ENCODE measurements at places on chromosomes 11 and 22.

GRCh38 chr22:21680830-21681565 is 15.2 kb downstream of the PPIL2 start:
- no peak for DNase-seq

- DNase-seq, result no peak
These were observed 11.5 kb upstream of the RRAS2 start for GRCh38 chr11:14370496-14370895.

DNA sequence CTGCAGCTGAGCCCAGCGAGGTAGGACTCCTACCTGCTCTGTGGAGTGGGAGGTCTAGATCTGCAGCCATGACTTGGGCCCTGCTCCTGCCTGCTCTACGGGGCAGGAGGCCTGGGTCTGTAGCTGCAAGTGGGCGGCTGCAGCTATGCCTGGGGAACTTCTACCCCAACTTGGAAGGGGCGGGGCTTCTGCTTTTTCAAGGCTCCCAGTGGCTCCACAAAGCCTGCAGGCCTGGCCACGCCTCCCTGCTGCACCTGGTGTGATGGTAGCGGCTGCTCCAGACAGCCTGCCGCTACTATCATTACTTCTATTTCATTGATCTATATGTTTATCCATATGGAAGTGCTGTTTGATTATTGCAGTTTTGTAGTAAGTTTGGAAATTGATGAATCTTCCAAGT is 121.2 kb downstream of the NELL1 start:
- no peak for DNase-seq

- no peak for DNase-seq
These were observed 265.7 kb upstream of the CTSC start for GRCh38 chr11:88603091-88603867.

GRCh38 chr22:27220339-27220738 is 563.0 kb downstream of the MIAT start:
- DNase-seq, result no peak

GRCh38 chr11:109435121-109435742 is 13.2 kb downstream of the C11orf87 start:
- no peak for DNase-seq

- peak; percentile 55 for DNase-seq
These were observed 612 bp downstream of the GTSE1 start for GRCh38 chr22:46297151-46297812.

DNA sequence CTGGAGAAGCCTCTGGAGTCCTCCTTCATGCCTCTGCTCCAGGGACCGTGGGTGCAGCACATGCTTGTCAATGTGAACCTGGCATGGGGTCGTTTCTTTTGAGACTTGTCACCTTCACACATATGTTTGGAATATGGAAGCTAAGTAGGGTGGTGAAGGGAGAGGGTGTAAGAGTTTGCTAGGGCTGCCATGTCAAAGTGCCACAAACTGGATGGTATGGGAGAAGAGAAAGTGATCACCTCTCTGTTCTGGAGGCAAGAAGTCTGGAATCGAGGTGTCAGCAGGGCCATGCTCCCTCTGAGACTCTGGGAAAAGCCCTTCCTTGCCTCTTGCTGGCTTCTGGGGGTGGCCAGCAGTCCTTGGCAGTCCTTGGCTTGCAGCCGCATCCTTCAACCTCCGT is 8.7 kb upstream of the TSPAN18 start:
- DNase-seq, result no peak

DNA sequence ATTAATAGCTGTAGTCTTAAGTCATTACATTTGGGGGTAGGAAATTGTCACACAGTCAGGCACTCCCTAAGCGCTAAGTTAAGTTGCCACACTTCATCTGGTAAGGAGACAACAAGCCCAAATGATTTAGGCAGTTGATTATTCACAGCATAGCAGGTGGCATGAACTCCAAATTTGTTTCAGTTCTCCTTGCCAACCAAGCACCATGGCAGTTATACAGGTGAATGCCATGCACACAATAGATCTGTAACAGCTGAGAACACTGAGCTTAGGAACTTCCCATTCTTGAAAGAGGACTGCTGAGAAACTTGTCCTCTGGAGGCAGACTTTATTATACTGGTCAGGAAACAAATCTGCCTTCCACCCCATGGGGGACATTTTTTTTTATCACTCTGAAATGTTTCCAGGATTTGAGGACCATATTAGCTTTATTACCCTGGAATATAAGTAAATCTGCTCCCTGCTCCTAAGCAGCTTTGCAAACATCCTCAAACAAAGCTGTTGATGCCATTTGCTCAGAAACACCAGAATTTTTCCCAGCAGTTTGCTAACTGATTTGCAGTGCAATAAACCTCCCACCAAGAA is 5.1 kb upstream of the INTS4 start:
- DNase-seq, result no peak

DNA sequence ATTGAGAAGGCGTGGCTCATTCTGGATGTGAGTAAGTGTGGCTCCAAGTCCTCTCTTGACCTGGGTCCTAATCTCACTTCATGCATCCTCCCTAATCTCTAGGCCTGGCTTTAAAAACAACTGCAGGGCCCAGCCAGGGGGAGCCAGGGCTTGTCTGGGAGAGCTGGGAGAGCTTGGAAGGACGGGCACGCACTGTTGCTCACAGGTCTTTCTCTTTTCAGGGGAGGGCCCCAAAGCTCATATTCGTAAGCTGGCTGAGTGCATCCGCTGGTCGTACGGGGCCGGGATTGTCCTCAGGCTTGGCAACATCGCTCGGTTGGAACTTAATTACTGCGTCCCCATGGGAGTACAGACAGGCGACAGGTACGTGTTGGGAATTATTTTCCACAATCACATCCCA is 34.1 kb upstream of the PARVB start:
- DNase-seq, result no peak

DNA sequence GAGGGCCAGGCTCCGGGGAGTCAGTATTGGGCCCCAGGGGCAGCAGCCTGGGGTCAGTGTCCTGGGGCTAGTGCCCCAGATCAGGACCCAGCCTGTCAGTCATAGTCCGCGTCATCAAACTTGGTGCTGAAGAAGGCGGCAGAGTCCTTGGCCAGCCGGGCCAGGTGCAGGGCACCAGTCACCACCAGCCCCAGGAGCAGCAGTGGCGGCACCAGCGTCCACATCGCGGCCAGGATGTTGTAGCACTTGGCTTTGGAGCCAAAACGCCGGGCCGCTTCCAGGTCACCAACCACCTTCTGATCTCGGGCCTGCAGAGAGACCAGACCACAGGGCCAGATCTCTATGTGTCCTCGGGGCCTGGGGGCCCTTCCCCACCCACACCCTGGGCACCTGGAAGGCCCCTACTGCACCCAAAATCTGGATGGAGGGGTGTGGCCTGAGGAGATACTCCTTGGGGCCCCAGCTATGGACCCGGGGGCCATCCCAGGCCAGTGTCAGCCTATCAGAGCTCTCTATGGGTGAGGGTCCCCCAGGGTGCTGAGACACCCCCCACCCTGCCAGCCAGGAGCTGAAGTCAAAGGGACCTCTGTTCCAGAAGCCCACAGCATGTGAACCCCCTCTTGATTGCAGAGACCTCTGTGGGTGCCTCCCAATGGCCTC is 790 bp downstream of the IFITM5 start:
- no peak for DNase-seq

DNA sequence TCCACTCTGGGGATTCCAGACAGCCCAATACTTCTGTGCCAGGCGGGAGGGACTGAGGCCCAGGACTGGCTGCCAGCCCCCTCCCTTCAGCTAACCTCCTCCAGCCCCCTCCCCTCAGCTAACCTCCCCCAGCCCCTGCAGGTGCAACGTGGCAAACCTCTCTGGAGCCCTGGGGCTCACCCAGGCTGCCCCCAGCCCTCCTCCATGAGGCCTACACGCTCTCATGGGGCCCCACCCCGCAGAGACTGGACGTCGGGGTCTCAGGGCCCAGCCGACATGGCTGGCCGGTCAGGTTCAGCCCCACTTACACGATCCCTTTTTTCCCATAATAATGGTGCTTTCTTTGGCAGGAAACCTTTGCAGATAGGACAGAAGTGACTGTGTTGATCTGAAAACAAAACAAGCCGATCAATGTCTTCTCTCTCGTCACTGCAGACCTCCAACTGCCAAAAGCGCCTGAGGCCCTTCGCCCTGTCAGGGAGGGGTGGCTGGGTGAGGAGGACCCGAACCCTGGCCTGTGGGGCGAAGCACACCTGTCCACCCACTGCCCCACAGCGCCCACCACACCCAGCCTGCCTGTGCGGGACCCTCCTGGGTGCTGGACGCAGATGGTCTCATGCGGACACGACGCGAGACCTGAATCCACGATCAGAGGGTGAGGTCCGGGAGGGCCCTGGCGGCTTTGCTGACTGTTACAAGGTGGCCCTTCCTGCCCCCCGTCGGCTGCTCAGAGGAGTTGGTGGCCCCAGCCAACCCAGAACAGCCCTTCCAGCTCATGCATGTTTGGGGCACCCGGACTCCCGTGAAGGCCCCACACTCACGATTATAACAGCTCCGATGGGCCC is 33.6 kb downstream of the TRMU start:
- DNase-seq, result no peak

GRCh38 chr22:22523494-22523893 is 3.4 kb upstream of the ZNF280A start:
- DNase-seq, result no peak

DNA sequence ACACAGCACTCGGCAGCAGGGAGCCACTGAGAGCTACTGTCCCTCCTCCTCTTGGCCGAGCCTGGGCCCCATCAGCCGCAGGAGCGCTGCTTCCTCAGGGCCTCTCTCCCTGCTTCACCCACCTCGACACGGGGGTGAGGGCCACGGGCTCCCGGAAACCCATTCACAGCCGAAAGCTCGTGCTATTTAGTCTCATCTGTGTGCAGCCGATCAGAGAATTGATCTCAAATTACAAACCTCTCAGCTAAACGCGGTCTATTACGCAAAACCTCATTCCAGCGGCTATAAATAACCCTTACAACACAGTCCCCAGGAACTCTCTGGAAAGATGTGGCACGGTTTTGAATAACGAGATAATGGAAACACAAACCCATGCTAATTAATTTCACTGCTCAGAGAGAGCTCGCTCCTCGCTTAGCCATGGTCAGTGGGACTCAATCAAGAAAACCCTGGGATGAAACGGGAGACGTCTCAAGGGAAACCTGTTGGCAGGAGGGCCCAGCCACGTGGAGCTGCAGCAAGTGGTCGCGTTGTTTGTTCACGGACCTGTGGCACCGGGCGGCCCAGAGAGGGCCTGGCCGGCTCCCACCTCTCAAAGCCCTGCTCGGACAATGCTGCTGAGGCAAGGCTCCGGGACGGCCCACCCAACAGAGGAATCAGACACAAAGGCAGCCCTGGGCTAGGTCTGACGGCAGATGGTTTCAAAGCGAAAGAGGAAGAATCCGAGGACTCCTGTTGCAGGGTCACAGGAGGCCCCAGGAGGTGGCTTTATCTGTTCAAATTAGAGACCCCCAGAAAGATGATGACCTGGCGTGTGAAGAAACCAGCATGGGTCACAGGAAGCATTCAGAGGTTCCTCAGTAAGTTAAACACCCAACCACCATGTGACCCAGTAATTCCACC is 210.5 kb downstream of the CTTN start:
- no peak for DNase-seq

GRCh38 chr22:25360411-25360810 is 141.0 kb downstream of the CRYBB2 start:
- DNase-seq, result no peak

- no peak for DNase-seq
These were observed 3.3 kb downstream of the TECTA start for GRCh38 chr11:121104312-121104762.

DNA sequence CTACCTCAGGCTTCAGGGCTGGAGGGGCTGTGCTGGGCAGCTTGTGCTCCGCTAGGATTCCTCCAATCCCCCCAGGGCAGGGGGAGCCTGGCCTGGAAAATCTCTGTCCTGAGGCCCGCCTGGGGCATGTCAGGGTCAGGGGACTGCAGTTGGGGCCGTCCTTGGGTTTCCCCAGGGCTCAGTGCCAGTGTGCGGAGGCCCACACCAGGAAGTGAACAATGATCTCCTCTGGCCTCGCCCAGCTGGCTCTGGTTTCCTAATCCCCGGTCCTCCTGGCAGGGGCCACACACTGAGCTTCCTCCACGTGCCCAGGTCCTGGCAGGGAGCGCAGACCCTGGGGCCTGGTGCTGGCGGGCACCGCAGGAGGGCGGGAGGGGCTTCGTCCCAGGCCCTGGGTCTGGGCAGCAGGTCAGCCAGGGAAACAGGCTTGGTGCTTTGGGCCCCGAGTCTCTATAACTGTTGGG is 1.4 kb upstream of the MUC2 start:
- no peak for DNase-seq

DNA sequence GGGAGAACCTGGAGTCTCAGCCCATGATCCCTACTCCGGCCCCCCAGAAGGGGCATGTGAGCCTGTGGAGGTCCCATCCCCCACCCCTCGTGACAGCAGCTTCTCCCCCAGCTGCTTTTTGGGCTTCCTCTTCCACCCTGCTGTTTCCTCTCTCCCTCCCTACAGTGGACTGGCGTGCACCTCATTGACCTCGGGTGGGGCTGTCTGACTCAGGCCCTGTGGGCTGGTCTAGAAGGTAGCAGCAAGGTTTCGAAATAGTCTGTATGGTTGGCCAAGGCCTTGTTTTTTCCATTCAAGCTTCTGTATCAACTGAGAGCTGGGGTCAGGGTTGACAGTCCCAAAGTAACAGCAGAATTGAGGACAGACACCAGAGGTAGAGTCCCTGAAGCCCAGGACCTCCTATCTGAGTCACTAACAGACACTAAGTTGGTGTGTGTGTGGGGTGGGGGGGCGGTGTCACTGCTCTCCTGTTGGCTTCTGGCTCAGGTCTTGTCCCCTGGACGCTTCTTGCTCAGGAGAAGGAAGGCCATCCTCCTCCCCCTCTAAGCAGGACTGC is 7.7 kb downstream of the SLC37A2 start:
- DNase-seq, result peak; percentile 34

- DNase-seq, result no peak
These were observed 19.6 kb downstream of the KCTD21 start for GRCh38 chr11:78168539-78169477.

DNA sequence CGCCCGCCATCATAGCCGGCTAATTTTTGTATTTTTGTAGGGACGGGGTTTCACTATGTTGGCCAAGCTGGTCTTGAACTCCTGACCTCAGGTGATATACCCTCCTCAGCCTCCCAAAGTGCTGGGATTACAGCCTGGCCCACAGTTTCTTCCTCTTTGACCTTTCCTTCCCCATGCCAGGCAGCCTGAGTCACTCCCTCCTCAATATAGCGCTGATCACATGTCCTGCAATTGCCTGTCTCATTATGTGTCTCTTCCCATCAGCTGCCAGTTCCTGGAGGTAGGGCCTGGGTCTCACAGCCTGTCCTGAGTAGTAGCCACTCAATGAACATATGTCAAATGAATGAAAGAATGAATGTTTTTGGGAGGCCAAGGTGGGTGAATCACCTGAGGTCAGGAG is 43.0 kb upstream of the CCDC134 start:
- no peak for DNase-seq

GRCh38 chr11:75626889-75627529 is 41.8 kb downstream of the MAP6 start:
- no peak for DNase-seq

DNA sequence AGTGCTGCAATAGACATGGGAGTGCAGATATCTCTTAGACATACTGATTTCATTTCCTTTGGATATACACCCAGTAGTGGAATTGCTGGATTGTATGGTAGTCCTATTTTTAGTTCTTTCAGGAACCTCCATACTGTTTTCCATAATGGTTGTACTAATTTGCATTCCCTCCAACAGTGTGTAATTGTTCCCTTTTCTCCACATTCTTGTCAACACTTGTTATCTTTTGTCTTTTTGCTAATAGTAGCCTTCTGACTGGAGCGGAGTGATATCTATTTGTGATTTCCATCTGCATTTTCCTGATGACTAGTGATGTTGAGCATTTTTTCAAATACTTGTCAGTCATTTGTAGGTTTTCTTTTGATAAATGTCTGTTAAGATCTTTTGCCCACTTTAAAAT is 128.9 kb downstream of the CTNND1 start:
- no peak for DNase-seq

All from activated T-cell treated with anti-CD3 and anti-CD28 coated beads, Interleukin-2, amount 50 U/mL, for 48 hours (primary cell).